ENCODE measurements at places on chromosomes 2 and 18.
A peak's percentile ranks its signal among the peaks of the same experiment; 100 is the strongest.

GRCh38 chr2:239268082-239268481 lies 132.7 kb downstream of the HDAC4 start:
- DNase-seq: peak; percentile 2

DNA sequence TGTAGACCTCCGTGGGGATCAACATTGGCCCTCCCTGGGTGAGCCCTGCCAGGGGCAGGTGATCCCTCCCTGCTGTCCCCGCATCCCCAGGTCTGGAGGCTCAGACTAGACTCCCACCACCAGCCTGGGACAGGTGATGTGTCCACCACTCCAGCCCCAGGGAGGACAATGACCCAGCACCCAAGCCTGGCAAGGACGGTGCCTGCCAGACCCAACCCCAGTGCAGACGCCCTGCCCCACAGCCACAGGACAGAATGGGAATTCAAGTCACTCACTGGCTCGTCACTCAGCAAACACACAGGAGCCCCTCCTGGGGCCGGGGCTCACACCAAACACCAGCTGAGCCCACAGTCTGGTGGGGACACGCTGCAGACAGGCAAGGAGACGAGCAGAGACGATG lies 239.7 kb downstream of the ATAD2B start:
- no peak for DNase-seq

DNA sequence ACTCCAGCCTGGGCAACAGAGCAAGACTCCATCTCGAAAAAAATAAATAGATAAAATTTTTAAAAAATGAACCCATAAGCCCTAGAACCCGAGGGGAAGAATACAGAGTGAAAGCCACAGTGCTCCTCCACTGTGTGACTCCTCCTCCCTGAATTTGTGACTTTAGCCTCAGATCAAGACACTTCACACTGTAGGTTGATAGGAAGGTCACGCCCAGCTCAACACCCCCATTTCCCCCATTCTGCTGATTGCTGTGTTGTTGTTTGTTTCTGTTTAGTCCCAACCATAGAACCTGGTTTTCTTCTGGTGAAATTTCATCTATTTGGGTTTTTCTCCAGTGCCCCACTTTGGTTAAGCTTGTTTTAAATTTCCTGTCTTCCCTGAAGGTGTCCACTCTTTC lies 102.2 kb downstream of the VIT start:
- no peak for DNase-seq

DNA sequence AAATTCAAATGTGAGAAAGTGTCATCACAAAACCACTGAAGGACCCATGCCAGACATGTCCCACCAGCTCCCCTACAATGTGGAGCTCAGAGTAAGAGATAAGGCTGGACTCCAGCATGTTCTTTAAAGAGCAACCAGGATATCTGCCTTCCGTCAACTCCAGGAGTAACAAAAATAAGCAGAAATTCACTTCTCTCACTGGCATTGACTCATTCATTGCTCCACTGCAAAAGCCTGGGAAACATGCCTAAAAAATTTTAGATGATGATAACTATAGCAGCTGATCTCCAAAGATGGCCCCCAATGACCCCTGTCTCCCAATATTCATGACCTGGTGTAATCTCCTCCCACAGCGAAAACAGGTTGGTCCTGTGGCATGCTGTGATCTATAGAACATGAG lies 314.5 kb downstream of the NCKAP5 start:
- no peak for DNase-seq

- no peak for DNase-seq
Measured at GRCh38 chr18:12750715-12751502, 48.1 kb downstream of the PSMG2 start.

DNA sequence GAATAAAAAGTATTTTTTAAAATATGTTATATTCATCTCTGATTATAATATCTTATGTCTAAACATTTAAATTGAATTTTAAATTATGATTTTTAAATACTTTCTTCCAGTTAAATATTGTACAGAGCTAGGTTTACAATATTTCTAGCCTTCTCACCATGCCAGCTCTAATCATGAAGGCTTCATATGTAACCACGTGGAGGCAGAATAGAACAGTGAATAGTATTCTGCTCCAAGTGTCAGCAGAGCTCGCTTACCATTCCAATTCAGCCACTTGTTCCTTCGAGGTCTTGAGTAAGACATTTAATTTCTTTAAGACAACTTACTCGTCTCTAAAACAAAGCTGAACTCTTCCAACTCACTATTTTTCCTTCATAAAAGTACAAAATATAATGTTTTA lies 871.8 kb downstream of the SUCLG1 start:
- no peak for DNase-seq

DNA sequence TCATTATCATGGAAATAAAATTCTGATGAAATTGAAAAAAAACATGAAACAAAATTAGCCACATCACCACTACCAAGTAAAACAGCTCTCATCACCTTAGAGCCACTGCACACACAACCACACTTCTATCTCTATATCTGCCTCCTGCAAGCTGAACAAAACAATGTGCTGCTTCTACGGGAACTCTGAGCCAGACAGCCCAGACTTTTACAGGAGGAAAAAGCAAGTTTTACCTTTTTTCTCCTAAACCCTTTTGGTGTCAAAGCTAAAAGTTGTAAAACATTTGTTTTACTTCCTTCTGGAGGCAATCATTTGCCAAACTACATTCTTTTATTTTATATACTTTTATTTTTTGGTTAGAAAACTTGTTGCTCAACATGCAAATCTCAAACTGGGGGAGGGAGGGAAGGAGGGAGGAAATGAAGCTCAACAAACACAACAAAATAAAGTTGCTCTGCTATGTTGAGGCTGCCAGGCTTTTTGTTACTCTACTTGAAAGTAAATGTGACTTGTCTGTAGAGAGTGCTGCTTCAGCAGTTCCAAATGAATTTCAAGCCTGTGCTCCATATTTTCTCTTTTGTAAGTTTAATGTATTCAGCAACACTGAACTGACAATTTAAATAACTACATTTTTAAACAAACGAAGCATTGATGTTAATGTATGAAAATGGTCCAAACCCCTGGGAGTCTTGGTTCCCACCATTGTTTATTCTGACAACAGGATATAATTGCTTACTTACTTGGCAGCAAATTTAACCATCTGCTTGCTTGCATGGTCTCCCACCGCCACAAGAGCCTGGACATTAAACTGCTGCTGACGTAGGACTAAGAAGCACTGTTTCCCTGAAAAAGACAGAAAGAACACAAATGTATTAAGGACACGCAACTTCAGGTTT lies 24.5 kb downstream of the DARS1 start:
- DNase-seq: no peak

DNA sequence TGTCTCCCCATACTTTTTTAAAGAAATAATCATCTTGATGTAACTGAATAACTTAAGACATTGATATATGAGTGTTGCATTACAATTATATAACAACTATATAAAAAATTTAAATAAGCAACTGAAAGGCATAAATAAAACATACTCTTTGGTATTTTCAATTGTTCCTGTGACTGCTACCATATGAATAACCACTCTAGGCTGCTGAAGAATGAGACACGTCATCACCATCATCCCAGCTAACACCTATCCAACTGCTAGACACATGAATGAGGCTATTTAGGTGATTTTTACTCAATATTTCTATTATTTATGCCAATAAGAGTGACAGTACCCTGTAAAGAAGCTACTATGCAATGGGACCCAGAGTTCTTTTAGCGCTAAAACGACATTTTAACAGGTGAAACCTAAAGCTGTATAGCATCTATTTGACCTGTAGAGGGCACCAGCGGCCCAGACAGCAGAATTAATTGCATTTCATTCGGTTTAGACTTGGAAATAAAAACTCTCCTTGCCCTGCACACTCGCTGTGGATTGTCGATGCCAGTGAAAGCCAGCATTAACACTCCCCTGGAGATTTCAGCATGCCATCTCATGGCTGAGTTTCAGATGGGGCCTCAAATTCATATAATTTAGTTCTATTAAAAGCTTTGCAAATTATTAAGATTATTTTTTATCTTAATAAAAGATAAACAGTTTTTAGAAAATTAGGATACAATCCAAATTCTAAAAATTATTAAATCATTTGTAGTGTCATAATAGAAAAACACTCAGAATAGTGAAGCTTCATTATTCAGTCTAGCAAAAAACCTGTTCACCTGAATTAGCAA lies 89.4 kb upstream of the MAP2 start:
- peak; percentile 68 for DNase-seq

DNA sequence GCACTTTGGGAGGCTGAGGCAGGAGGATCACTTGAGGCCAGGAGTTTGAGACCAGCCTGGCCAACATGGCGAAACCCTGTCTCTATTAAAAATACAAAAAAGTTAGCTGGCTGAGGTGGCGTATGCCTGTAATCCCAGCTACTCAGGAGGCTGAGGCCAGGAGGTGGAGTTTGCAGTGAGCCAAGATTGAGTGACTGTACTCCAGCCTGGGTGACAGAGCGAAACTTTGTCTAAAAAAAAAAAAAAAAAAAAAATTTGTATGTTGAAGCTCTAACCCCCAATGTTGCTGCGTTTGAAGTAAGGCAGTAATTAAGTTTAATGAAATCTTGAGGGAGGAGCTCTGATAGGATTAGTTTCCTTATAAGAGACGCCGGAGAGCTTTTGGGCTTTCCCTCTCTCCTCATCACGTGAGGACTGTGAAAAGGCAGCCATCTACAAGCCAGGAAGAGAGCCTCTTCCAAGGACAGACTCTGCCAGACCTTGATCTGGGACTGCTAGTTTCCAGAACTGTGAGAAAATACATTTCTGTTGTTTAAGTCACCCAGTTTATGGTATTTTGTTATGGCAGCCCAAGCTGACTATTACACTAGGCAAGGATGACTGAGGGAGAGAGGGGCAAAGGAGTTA lies 11.5 kb upstream of the PNPT1 start:
- no peak for DNase-seq

GRCh38 chr2:68466361-68466777 lies 725 bp downstream of the FBXO48 start:
- peak; percentile 80 for DNase-seq

- DNase-seq: no peak
Measured at GRCh38 chr2:27251766-27252165, 11.1 kb downstream of the SLC30A3 start.

DNA sequence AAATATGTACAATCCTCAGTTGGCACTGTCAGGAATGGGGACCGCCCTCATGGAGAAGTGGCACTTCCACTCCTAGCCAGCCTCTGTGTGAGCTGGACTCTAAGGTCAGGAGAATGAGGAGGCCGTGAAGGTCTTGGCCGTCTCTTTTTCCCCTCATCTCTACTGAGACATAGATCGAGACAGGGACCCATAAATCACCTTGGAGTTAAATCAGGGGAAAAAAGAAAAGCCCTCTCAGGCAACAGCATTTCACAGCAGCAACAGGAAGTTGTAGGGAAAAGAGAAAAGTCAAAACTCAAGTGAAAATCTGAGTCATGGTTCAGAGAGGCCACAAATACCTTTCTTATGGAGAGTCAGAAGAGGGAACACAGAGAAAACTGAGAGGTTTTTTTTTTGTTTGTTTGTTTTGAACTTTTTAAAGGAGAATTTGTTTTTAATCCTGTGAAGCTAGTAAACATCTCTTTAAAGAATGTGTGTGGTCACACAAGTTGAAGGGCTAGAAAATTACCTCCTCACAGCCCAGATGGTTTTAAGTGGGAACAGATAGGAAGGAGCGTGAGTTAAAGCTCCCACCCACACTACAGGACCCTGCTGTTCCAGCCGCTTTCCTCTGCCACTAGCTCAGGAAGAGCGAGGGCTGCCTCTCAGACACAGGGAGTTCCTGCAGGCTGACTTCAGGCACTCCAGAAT lies 30.6 kb upstream of the CYP1B1 start:
- no peak for DNase-seq

DNA sequence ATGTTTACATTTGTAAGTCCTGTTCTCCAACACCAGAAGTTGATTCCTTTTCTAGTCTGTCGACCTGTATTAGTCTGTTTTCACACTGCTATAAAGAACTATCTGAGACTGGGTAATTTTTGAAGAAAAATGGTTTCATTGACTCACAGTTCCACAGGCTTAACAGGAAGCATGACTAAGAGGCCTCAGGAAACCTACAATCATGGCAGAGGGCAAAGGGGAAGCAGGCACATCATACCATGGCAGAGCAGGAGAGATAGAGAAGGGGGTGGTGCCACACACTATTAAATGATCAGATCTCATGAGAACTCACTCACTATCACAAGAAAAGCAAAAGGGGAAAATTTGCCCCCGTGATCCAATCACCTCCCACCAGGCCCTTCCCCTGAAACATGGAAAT lies 112.8 kb upstream of the MAP3K20 start:
- DNase-seq: peak; percentile 55

DNA sequence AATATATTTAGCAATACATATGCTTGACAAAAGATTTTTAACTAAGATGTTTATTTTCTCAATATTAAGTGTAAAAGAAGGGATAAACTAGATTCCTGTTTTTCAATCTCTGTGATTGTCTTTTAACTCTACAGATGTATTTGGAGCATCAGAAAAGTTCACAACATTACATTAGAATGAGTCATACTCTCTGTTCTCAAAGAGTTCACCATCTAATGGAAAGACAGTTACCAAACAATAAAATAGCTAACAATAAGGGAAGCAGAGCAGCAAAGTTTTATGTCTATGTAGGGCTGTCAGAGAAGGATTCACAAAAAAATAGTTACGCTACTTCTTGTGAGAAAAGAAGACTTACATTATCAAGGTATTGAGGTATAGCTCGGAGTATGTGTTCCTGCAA lies 109.2 kb upstream of the MAP2 start:
- no peak for DNase-seq

Data from activated CD4-positive, alpha-beta T cell treated with anti-CD3 and anti-CD28 coated beads for 36 hours (primary cell).